T-helper 1 cell (primary cell): ENCODE measurements at places on chromosomes 2 and 18.

DNA sequence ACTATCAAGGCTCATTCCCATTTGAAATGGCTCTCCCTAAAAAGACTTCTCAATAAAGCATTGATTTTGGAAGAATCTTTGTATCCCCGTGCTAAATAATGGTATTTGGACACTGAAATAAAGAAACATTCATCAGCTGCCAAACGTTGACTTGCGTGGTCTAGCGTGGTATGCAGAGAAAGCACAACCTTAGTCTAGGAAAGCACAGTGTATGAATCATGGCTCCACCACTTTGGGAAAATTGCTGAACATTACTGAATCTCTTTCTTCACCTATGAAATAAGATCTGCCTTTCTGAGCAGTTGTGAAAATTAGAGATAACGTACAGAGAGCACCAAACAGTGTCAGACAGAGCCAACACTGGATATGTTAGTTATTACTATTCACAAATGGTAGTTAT lies 353.9 kb downstream of the SS18 start:
- no peak for DNase-seq

GRCh38 chr2:69547984-69548715 lies 95.4 kb downstream of the AAK1 start:
- DNase-seq: no peak

GRCh38 chr2:179495315-179495714 lies 230.7 kb upstream of the SESTD1 start:
- DNase-seq: no peak

- DNase-seq: peak; percentile 76
These were observed at the start of the genes ATRAID and SLC5A6 for GRCh38 chr2:27211943-27212625. ATRAID (plus strand) TSS chr2:27212041; CDS start chr2:27212369, 328 bp downstream. SLC5A6 (minus strand) TSS chr2:27212268; CDS start chr2:27207650, 4,618 bp downstream.

- no peak for DNase-seq
These were observed 521.5 kb upstream of the RAB6C start for GRCh38 chr2:129458006-129458405.

DNA sequence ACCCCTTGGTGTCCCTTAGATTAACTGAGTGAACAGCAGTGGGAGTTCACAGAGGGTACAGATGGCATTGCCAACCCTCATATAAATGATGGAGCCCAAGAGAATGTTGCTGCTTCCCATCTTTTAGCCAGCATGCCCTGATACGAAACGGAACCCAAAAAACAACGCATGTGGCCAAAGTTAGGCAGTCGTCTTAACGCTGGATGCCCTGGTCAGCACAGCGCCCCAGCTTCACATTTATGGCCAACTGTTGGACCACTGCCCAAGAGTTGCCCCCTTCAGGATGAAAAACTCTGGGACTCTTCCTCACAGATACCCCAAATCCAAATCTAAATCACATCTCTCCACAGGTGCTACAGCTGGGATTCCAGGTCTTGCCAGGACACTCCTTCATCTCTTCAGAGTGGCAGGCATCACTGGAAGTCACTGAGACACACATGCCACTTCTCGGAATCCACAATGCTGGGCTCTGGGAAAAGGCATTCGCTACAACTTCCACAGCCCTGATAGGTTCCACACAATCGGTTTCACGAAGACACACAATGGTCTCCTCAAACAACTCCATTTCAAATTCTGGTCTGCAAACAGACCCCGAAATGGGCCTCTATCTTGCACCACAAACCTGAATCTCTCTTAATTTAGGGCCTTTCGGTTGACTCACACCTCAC lies 44.6 kb downstream of the LONRF2 start:
- no peak for DNase-seq

- no peak for DNase-seq
These were observed 338.9 kb upstream of the SETBP1 start for GRCh38 chr18:44341759-44342158.

- DNase-seq: no peak
These were observed 292.0 kb downstream of the ZNF804A start for GRCh38 chr2:184890311-184890710.

- no peak for DNase-seq
These were observed 182.1 kb downstream of the OSR1 start for GRCh38 chr2:19176172-19176852.

DNA sequence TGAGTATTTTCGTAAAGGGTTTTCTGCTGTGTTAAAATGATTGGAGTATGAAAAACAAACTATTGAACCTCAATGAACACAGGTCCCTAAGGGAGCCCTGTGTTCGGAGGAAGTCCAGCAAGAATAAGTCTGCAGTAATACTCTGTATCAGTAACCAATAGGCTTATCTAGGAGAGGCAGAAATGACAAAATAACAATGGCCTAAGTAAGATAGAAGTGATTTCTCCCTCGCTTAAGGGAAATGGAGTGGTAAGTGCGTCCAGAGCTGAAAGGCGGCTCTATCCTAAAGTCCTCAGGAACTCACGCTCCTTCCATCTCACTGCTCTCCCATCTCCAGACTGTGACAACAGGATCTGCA lies 29.3 kb upstream of the MFSD6 start:
- DNase-seq: no peak

GRCh38 chr2:210190345-210190744 lies 19.1 kb upstream of the KANSL1L start:
- no peak for DNase-seq

DNA sequence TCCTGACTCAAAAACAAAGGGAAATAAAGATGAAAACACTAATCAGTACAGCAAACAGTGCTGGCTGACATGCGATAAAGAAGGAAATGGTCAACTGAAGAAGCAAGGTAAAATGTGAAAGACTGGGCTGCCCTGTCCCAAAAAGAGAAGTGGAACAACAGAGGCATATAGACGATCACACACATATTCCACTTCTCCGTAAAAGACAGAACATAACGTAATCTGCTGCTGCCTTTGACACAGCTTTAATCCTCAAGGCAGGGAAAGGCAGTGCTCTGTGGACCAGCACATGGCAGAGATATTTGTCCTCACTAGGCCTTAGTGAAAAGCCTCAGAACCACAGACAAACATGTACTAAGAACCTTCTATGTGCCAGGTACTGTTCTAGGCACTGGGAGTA lies 24.3 kb upstream of the REL start:
- DNase-seq: no peak

DNA sequence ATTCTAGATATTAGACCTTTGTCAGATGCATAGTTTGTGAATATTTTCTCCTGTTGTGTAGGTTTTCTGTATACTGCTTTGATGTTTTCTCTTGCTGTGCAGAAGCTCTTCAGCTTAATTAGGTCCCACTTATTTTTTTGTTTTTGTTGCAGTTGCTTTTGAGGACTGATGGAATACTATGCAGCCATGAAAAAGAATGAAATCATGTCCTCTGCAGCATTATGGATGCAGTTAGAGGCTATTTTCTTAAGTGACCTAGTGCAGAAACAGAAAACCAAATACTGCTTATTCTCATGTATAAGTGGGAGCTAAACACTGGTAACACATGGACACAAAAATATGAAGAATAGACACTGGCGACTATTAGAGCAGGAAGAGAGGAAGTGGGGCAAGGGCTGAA lies 155.0 kb upstream of the HNMT start:
- no peak for DNase-seq

DNA sequence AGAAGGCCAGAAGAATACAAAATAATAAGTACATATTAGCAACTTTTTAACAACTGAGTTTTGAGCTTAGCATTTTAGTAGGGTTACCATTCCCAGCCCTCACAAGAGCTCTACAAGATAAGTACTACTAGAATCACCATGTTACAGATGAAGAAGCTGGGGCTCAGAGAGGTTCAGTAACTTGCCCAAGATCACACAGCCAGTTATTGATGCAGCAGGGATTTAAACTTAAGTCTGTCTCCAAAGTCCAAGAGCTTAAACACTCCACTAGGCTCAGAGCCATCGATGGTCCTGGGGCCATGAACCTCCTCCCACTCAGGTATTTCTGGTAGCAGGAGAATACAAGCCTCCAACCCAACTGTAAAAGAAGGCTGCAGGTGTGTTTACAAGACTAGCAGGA lies 30.8 kb downstream of the TNS1 start:
- DNase-seq: no peak

GRCh38 chr2:152472481-152472887 lies 137.5 kb downstream of the FMNL2 start:
- no peak for DNase-seq

GRCh38 chr2:142088058-142088568 lies 42.7 kb downstream of the LRP1B start:
- no peak for DNase-seq

DNA sequence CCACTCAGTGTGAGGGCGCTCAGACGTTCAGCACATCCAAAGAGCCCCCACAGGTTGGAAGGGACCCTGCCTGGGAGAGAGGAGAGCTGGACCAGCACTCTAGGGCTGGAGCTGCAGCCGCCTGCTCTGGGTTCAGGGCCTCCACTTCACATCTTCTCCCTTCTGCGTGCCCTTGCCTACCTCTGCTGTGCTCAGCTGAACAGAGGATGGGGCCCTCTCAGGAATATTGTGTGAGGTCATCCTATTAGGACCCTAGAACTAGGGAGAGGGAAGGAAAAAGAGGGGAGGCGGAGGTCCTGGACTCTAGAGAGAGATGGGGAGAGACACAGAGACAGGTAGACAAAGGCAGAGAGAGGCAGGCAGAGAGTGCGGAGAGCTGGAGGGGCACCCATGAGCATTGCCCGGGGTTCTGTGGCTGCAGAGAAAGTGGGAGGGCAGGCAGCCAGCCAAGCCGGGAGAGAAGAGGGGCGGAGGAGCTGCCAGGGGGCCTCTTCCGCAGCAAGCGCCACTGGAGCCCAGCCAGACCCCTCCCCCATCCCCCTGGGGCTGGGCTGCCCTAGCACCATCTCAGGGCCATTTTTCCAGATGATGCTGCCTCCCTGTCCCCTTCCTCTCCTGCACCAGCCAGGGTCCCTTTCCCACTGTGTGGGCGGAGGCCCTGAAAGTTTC lies 8.3 kb upstream of the TNS1 start:
- no peak for DNase-seq
